ENCODE measurements at places on chromosomes 7 and 10. TPM values are rescaled to one million over a fixed set of nuclear protein-coding genes. Genes with fewer than 3 reads are reported as not detected.

CALHM2 gene
- total RNA-seq: 93.4 TPM

CALML3 gene
- total RNA-seq: not detected

GRCh38 chr10:14306190-14306589 is 24.5 kb downstream of the FRMD4A start:
- H3K27ac ChIP-seq: no peak overlapping the region
- H3K27me3 ChIP-seq: peaks cover 33% of the 10 kb centered on the region
- H3K4me3 ChIP-seq: no peak overlapping the region
- H3K36me3 ChIP-seq: no peaks in the 10 kb centered on the region

- H3K36me3 ChIP-seq: no peaks in the 10 kb centered on the region
- H3K4me3 ChIP-seq: no peak overlapping the region
- no peak for DNase-seq
- peaks cover under 1% of the 10 kb centered on the region for H3K4me1 ChIP-seq
Observed at GRCh38 chr10:89909752-89910151, 208.4 kb downstream of the KIF20B start.

GRCh38 chr7:95684505-95684904 is 87.8 kb upstream of the DYNC1I1 start:
- no peaks in the 10 kb centered on the region for H3K4me1 ChIP-seq
- H3K27me3 ChIP-seq: no peaks in the 10 kb centered on the region
- DNase-seq: no peak
- H3K36me3 ChIP-seq: no peaks in the 10 kb centered on the region
- no peak overlapping the region for H3K27ac ChIP-seq

GRCh38 chr10:69315610-69316312 is 37.5 kb downstream of the HK1 start:
- H3K36me3 ChIP-seq: peaks cover 4% of the 10 kb centered on the region
- no peak overlapping the region for H3K27ac ChIP-seq
- H3K4me1 ChIP-seq: peaks cover 29% of the 10 kb centered on the region
- no peak for DNase-seq
- no peaks in the 10 kb centered on the region for H3K27me3 ChIP-seq

Data from activated CD8-positive, alpha-beta memory T cell treated with anti-CD3 and anti-CD28 coated beads, Interleukin-2, amount 10 ng/mL, durations not matched to agents 7 days and 5 days (primary cell).